Stimulated activated CD4-positive, alpha-beta T cell treated with anti-CD3 and anti-CD28 coated beads, Interleukin-12 subunit alpha, Interleukin-12 subunit beta, amount 100 ng/mL, for 24 hours (primary cell): ENCODE measurements at places on chromosomes 11 and 22.

GRCh38 chr11:68977781-68978625 is 2.8 kb downstream of the MRGPRD start:
- no peak for DNase-seq

- DNase-seq: no peak
Observed at GRCh38 chr11:1714908-1715885, 18.2 kb downstream of the KRTAP5-6 start.

DNA sequence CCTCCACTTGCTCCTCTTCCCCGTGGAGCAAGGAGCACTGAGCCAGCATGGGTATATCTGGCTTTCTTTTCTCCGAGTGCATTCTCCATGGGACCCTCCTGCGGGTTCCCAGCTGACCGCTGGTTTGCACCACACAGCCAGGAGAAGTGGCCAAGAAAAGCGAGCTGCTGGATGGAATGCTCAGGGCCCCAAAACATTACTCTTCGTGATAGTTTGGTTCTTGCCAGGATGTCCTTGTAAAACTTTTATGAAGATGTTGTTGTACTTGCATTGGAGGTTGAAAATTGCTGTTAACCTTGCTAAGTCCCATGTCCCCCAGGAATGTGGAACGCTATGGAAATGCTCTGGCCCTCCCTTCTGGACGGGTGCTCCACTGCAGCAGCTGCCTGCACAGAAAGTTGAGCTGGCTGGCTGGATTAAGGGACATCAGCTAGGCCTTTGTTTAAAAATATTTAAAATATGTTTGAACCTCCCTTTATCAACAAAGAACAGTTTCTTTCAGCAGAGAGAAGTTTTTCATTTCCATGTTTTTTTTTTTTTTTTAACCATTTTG is 68.7 kb downstream of the ZNRF3 start:
- DNase-seq: no peak

GRCh38 chr22:41561788-41562187 is 978 bp downstream of the CSDC2 start:
- DNase-seq: no peak

DNA sequence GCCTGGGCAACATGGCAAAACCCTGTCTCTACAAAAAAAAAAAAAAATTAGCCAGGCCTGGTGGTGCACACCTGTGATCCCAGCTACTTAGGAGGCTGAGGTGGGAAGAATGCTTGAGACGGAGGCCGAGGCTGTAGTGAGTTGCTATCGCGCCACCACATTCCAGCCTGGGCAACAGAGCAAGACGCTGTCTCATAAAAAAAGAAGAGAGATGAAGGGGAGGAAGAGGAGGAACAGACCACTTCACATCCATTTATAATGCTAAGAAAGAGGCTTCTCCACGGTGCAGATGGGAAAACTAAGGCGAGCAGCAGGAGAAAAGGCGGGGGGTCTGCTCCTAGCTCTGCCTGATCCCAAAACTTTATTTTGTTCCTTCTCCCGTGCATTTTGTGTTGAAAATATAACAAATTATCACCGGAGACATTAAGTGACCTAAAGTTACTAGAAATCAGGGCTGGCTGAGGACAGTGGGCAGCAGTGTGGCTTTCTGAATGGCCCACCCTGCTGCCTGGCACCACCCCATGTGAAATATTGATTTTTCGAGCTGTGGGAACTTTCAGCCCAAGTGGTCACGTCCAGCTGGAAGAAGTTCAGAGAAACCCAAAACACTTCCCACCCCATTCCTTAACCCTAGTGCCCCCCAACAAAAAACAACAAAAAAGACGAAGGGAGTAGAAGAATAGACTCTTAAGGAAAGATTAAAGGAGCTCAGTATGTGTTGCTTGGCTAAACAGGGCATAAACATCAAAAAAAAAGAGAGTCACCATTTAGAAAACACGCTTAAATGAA is 9.5 kb downstream of the MYH9 start:
- no peak for DNase-seq

GRCh38 chr22:44398856-44399837 is 86.4 kb upstream of the SHISAL1 start:
- DNase-seq: no peak

- DNase-seq: no peak
Observed at GRCh38 chr11:14022251-14022650, 59.7 kb downstream of the SPON1 start.

GRCh38 chr22:23267226-23268043 is 87.1 kb downstream of the BCR start:
- no peak for DNase-seq

GRCh38 chr11:35267504-35267903 is 128.5 kb downstream of the CD44 start:
- DNase-seq: no peak
